ENCODE measurements at places on chromosomes 5 and 9.
A peak's percentile ranks its signal among the peaks of the same experiment; 100 is the strongest.

DNA sequence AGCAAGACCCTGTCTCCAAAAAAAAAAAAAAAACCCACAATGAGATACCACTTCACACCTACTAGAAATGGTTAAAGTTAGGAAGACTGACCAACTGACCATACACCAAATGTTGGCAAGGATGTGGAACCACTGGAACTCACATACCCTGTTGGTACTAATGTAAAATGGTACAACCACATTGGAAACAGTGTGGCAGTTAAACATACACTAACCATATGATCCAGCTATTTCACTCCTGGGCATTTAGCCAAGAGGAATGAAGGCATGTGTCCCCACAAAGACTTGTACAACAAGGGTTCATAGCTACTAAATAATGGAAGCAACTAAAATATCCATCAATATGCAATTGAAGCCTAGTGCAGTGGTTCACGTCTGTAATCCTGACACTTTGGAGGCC is 21.3 kb downstream of the NAIF1 start:
- DNase-seq, result no peak

GRCh38 chr5:157496864-157497263 is 36.9 kb downstream of the NIPAL4 start:
- no peak for DNase-seq

GRCh38 chr5:143016777-143017516 is 246.8 kb downstream of the ARHGAP26 start:
- peak; percentile 56 for DNase-seq

DNA sequence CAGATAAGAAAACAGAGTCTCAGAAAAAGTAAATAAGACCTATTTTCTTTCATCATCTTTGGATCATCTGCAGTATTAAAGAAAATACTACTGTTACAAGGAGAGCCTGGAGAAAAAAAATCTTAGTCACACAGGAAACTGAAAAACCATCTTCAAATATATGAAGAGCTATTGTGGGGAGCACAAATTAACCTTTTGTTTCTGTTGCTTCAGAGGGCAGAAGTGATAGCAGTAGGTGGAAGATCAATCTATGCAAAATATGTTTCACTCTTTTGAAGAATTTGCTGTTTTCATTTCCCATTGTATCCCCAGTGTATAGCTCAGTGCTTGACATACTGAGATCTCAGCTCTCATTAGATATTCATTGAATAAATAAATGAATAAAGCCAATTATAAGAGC is 13.1 kb upstream of the CEMIP2 start:
- DNase-seq, result no peak

- no peak for DNase-seq
These were observed 32.7 kb downstream of the ANXA2R start for GRCh38 chr5:43007246-43007910.

GRCh38 chr9:16010221-16010620 is 457.4 kb downstream of the CCDC171 start:
- no peak for DNase-seq

DNA sequence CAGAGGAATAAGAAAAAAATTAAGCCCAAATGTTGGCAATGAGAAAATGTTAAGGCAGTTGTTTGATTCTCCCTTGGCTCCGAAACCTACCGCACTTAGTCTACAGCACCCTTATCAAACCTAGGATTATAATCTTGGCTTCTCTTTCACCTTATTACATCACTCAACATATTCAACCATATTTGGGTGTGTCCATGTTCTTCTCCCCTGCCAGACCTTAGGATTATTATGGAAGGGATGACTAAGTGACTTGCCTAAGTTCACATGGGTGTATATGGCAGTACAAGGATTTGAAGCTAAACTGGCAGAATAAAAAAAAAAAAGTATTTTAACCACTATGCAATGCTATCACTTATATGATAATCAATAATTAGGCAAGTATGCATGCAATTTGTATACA is 76.4 kb downstream of the PLK2 start:
- DNase-seq, result no peak

- DNase-seq, result peak; percentile 51
These were observed 473 bp downstream of the ZBTB34 start for GRCh38 chr9:126860757-126861466.

- DNase-seq, result no peak
These were observed 31.5 kb downstream of the VAV2 start for GRCh38 chr9:133960568-133961129.

DNA sequence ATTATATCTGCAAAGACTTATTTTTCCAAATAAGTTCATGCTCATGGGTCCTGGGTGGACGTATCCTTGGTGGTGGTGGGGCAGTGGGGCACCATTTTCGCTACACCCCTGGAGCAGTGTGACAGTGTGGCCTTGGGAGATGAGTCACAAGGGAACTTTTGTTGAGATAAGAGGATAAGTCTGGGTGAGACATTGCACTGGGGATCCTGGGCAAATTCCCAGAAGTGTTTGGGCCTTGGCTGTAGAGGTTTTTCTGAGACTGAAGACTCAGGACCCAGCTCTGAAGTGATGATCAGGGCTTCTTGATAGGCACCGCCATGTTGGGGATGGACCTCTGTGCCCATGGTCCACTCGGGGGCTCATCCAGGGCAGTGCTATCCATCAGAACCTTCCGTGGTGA is 149.4 kb downstream of the MACROH2A1 start:
- no peak for DNase-seq

DNA sequence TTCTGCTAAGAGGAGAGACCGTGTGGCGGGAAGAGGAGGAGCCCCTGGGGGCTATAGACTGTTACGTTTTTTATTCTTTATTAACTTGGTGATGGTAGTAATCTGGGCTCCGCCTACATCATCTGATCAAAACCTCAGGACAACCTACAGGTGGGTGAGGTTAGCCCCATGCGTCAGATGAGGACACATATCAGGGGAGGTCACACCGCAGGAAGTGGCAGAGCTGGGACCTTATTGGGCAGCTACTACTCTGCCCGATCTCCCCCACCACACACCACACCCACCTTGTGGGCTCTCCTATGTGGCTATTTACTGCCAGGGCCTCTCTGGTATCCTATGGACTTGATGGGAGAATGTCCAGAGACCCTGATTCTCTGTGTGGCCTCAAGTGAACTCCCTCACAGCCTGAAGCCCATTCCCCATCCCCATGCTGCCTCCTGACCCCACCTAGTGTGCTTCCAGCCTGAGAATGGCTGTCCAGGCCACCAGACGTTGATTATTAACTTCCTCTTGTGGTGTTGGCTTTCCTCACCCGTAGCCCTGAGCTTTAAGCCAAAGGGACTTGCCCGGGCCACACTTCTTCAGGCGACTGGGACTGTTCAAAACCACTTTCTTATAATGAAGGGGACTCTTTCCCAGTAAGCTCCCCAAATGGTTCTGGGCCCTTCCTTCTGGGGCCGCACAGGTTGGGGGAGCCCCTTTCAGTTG is 8.2 kb downstream of the UNC5A start:
- DNase-seq, result no peak

DNA sequence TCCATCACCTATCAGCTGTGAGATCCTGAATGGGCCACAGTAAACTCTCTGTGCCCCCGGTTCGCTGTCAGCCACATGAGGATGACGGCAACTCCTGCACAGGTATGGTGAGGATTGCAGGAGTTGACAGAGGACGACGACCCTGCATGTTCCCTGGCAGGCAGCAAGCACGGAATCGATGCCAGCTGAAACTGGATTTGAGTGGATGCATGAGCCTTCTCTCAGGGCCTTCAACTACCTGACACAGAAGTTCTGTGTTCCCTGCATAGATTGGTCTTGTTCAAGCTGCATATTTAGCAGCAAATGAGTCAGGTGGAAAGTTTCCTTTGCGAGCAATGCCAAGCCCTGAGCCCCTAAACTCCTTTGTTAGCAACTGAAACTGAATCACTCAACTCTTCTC is 69.6 kb upstream of the PTCH1 start:
- no peak for DNase-seq

DNA sequence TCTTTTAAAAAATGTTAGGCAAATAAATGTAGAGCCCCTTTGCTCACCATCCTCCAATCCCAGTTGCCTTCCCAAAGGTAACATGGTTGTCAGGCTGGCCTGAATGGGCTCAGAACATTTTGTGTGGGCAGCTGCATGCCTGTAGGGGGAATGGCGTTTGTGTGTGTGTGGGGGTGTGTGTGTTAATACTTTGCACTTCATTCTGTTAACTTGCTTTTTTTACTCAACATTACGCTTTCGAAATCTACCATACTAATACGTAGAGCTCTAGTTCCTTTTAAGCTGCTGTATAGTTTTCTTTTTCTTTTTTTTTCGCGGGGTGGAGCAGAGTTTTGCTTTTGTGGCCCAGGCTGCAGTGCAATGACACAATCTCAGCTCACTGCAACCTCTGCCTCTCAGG is 14.0 kb downstream of the MYOZ3 start:
- no peak for DNase-seq

GRCh38 chr5:13989832-13990231 is 45.3 kb upstream of the DNAH5 start:
- no peak for DNase-seq

- DNase-seq, result peak; percentile 52
These were observed 259.9 kb upstream of the TARS1 start for GRCh38 chr5:33180900-33181299.

DNA sequence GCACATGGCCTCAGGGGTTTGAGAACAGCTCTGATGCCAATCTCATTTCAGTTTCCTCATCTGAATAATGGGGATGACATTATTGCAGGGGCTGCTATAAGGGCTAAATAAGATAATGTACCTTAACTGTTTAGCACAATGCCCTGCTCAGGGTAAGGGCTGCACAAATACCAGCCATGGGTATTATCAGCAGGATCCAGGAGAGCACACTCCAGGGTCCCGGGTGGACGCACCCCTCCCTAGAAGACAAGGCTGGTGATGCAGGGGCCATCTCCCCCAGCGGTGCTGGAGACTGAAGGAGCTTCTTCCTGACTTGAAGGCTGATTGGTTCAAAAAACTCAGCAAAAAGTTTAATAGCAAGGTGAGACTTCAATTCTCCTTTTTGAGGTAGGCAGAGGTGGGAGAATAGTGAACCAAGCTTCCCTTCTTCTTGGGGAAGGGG is 2.7 kb upstream of the CXXC5 start:
- DNase-seq, result no peak

DNA sequence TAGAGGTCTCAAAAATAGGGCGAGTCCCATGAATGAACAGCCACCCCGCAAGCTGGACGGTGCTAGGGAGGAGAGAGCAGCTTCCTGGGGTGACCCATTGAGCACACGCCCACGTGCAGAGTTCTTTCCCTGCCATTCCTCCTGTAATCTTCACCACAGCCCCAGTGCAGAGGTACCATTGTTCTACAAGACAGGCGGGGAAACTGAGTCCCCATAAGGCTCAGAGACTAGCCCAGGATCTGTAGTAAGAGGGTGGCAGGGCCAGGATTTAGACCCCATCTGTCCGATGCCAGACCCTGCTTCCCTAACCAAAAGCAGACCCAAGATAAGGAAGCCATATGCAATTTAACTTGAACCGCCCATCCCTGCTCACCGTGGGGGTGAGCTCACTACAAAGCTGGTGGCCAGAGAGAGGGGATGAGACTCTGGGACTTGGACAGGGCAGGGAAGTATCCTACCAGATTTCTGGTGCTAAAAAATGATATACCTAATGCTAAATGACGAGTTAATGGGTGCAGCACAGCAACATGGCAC is 36.7 kb upstream of the ORM1 start:
- DNase-seq, result no peak

All from T47D (cell line).